Fibroblast of skin of left quadriceps (primary cell): ENCODE measurements at places on chromosomes 5 and 9.

GRCh38 chr9:130172161-130172857, at the start of gene NCS1:
Gene NCS1 (plus strand): TSS chr9:130172404. CDS start chr9:130172664, 260 bp downstream.
- DNase-seq = peak; percentile 24

DNA sequence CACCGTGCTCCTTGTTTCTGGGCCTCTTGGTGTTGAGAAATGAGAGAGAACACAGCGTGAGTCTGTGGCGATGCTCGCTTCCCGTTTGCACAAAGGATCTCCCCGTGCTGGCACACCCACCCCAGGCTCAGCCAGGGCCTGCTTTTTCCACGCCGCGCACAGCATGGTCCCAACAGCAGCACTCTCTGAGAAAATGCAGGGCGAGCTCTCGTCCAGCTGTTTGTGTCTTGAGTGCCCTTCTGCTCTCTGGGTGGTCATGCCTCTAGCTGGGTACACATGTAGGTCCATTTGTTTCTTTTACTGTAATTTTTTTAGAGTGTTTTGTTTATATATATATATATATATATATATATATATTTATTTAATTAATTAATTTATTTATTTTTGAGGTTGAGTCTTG, 26.6 kb downstream of the FBXW5 start:
- DNase-seq = no peak

GRCh38 chr9:114450833-114451706, 54.2 kb downstream of the WHRN start:
- DNase-seq = no peak

DNA sequence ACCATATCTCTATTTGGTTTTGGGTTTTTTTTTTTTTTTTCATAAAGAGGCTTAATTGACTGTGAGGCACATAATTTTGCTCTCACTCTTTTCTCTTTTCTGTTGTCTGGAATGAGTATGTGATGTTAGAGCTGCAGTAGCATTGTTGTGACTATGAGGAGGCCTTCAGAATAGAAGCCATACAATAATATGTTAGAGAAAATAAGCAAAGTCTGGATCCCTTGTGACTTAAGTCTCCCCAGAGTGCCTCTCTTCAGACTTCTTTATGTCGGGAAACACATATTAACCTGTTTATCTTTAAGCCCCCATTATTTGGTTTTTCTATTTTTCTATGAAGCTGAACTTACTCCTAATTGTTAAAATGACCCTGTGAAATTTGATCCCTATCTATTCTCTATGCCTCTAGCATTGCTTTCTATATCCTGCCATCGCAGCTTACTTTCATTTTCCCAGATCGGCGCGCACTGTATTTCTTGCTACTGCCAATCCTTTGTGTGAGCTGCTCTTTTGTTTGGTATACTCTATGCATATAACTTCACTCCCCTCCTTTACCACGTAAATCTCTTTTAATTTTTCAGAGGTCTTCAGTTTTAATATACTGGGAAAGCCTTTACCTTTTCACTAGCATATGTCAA, 372.5 kb upstream of the KCNN2 start:
- DNase-seq = no peak

GRCh38 chr5:91212714-91213092, 170.4 kb downstream of the ARRDC3 start:
- peak; percentile 94 for DNase-seq

- no peak for DNase-seq
Observed at GRCh38 chr5:54362992-54363625, 52.7 kb upstream of the ARL15 start.

- no peak for DNase-seq
Observed at GRCh38 chr5:36724467-36725332, 118.3 kb downstream of the SLC1A3 start.

DNA sequence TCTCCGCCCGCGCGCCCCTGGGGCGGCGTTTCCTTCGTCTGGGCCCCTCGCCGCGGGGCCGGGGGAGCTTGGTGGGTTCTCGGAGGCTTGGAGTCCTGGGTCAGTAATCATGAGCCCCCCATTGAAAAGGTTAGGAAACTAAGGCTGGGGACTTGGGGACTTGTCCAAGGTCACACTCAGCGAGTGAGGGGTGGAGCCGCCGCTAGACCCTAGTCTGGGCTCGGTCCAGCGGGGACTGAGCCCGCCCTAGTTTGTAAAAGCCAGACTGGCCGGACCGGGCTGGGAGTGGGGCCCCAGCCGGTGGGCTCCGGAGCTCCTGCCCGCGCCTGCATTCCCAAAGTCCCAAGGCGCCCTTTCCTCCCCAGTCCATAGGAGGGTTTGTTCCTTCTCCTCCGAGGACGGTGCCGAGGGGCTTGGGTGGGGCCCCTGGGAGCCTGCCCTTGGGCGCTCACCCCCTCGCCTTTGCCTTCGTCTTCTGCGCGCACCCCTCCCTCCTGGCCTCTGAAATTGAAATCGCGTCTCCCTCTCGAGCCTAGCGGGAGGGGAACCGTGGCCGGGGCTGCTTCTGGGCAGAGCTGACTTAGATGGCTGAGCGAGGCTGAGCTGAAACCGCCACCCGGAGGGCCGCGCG, 995 bp downstream of the OLFM1 start:
- no peak for DNase-seq

- no peak for DNase-seq
Observed at GRCh38 chr9:38166501-38166900, 97.5 kb upstream of the SHB start.

DNA sequence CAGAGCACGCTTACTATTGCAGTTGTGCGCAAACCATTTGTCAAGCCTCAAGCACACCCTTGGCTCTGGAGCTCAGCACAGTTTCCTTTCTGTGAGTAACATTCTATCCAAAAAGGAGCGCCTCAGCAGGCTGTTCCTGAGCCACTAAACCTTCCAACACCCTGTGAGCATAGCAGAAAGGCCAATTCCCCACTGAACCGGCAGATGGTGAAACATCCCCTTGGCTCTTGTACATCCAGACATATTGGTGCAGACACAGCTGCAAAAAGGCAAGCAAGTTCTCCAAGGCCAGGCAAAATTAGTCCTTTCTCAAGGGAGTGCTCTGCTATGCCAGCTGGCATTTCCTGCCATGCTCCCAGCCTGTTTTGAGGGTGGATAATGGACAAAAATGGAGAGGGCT, 44.1 kb upstream of the CEMIP2 start:
- no peak for DNase-seq
